ENCODE measurements at places on chromosomes 3 and 15. TPM values are rescaled to one million over a fixed set of nuclear protein-coding genes. Genes with fewer than 3 reads are reported as not detected.

The COL6A5 gene
- total RNA-seq = 0.03 TPM

The VPS18 gene
- 17.1 TPM for total RNA-seq

The MORC1 gene
- not detected for total RNA-seq

The KCNMB2 gene
- not detected for total RNA-seq

The GOLGA8H gene
- total RNA-seq = not detected

Measured in activated CD4-positive, alpha-beta memory T cell treated with anti-CD3 and anti-CD28 coated beads, Interleukin-2, amount 10 ng/mL, durations not matched to agents 7 days and 5 days (primary cell).